K562 (cell line): ENCODE measurements at places on chromosomes 13 and 19. TPM values are rescaled to one million over a fixed set of nuclear protein-coding genes. Genes with fewer than 3 reads are reported as not detected.
A peak's percentile ranks its signal among the peaks of the same experiment; 100 is the strongest.

DNA sequence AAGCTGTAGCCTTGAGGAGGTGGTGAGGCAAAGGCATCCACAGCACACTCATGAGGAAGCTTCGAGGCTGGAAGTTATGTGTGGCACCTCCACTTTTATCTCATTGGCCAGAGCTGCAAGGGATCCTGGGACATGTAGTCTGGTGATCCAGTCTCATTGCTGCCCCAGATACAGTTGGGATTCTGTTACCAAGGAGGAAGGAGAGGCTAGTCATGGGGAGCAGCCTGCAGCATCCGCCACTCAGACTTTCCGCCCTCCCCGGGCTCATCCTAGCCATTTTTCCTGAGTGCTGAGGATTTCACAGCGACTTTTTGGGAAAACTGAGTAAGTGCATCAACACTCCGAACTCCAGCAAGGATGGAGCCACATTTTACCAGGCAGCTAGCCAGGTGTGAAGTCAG is 74.4 kb downstream of the DPF1 start:
- DNase-seq: peak; percentile 44

GRCh38 chr19:1866693-1867348 is 3.4 kb upstream of the KLF16 start:
- no peak for DNase-seq

GRCh38 chr13:110981379-110981778 is 66.5 kb upstream of the ANKRD10 start:
- DNase-seq: peak; percentile 74

TUBB4A gene
- 6.2 and 7.0 TPM in 2 replicates for total RNA-seq

TSSK6 gene
- 2.4 and 2.6 TPM in 2 replicates for total RNA-seq

KANK3 gene
- total RNA-seq: 0.22 and 0.40 TPM in 2 replicates

PPP1R13L gene
- 4.5 and 6.7 TPM in 2 replicates for total RNA-seq

GJB6 gene
- total RNA-seq: not detected in 2 replicates
